Sigmoid colon (tissue), 7 donors: ENCODE measurements at places on chromosomes 2 and 18. TPM values are rescaled to one million over a fixed set of nuclear protein-coding genes. Genes with fewer than 3 reads are reported as not detected.

Gene GEN1
- total RNA-seq: 5.0 TPM

Gene CCDC88A
- 72.8 TPM for total RNA-seq

Gene SLC19A3
- total RNA-seq: 2.0 TPM

Gene DCDC2C
- not detected for total RNA-seq

- no peaks in the 10 kb centered on the region for H3K27me3 ChIP-seq
- H3K36me3 ChIP-seq: peaks cover 13% of the 10 kb centered on the region
- peak; percentile 69 for DNase-seq
- no peak overlapping the region for H3K27ac ChIP-seq
- peak overlapping the region; percentile 30 for H3K4me3 ChIP-seq
- H3K4me1 ChIP-seq: peaks cover 7% of the 10 kb centered on the region
Measured at GRCh38 chr18:10559553-10560451, 34.0 kb downstream of the NAPG start.

DNA sequence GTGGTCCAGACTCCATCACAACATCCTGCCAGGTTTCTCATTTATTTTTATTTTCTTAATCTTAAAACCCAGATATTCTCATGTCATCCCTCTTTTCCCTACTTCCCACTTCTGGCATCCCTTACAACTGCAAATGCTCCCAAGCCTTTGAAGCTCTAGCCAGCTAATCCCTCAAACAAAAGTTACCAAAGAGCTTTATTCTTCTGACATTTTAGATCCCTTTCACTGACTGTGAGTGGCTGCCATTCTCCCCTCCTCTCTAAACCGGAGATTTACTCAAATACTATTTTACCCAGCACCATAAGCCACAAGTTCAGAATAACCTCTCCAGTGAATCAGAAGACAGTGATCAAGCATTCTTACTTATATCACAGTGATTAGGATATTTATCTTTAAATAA, 569.0 kb upstream of the SYT4 start:
- no peaks in the 10 kb centered on the region for H3K36me3 ChIP-seq
- no peaks in the 10 kb centered on the region for H3K27me3 ChIP-seq
- H3K27ac ChIP-seq: peak overlapping the region; percentile 27
- H3K4me1 ChIP-seq: no peaks in the 10 kb centered on the region
- DNase-seq: no peak
- H3K4me3 ChIP-seq: no peak overlapping the region

- H3K4me3 ChIP-seq: no peak overlapping the region
- H3K4me1 ChIP-seq: peaks cover 6% of the 10 kb centered on the region
- H3K36me3 ChIP-seq: no peaks in the 10 kb centered on the region
- no peak overlapping the region for H3K27ac ChIP-seq
- no peaks in the 10 kb centered on the region for H3K27me3 ChIP-seq
Measured at GRCh38 chr2:50746526-50746925, 285.4 kb downstream of the NRXN1 start.

- no peak overlapping the region for H3K4me3 ChIP-seq
- no peak for DNase-seq
- H3K27ac ChIP-seq: no peak overlapping the region
- H3K36me3 ChIP-seq: no peaks in the 10 kb centered on the region
- H3K4me1 ChIP-seq: no peaks in the 10 kb centered on the region
- H3K27me3 ChIP-seq: no peaks in the 10 kb centered on the region
Measured at GRCh38 chr2:164069540-164069939, 333.7 kb upstream of the FIGN start.

- H3K27me3 ChIP-seq: no peaks in the 10 kb centered on the region
- no peak for DNase-seq
- H3K4me3 ChIP-seq: no peak overlapping the region
- peaks cover 8% of the 10 kb centered on the region for H3K4me1 ChIP-seq
- no peaks in the 10 kb centered on the region for H3K36me3 ChIP-seq
- H3K27ac ChIP-seq: no peak overlapping the region
Measured at GRCh38 chr2:53631313-53632125, 136.1 kb upstream of the CHAC2 start.

GRCh38 chr2:227228061-227228667, 63.7 kb downstream of the COL4A3 start:
- H3K36me3 ChIP-seq: no peaks in the 10 kb centered on the region
- peak; percentile 71 for DNase-seq
- no peak overlapping the region for H3K27ac ChIP-seq
- H3K4me3 ChIP-seq: no peak overlapping the region
